ENCODE measurements at places on chromosomes 1 and 21.

DNA sequence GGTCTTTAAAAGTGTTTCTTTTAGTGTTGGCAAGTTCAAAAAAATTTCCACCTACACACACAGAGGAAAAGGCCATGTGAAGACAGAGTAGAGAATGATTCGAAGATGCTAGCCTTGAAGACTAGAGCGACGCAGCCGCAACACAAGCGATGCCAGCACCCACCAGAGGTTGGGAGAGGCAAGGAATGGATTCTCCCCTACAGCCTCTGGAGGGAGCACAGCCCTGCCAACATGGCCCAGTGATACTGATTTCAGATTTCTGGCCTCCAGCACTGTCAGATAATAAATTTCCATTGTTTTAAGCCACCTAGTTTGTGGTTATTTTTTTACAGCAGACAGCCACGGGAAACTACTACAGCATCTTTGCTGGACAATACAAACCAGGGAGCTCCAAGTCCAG lies 6.9 kb upstream of the ADAR start:
- peak; percentile 18 for DNase-seq

DNA sequence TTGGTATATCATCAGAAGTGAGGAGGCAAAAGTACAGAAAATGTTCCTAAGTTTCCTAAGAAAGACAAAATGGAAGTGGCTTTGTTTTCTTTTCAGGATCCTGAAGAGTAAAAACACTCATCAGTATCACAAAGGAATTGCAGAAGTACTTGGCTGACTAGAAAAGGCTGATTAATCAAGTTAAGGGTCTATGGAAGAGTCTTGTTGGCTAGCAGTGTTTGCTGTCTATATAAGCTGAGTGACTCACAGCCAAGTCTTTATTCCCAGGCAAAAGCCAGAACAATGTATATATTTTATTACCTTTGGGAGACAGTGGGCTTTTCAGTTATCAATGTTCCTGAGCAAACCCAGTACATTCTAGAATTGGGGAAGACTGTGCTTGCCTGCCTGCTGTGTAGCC lies 777.0 kb downstream of the PLA2G4A start:
- DNase-seq, result no peak

GRCh38 chr1:162633081-162633762 lies 958 bp downstream of the DDR2 start:
- DNase-seq, result no peak

GRCh38 chr1:231666220-231666936 lies 39.8 kb downstream of the DISC1 start:
- DNase-seq, result no peak

DNA sequence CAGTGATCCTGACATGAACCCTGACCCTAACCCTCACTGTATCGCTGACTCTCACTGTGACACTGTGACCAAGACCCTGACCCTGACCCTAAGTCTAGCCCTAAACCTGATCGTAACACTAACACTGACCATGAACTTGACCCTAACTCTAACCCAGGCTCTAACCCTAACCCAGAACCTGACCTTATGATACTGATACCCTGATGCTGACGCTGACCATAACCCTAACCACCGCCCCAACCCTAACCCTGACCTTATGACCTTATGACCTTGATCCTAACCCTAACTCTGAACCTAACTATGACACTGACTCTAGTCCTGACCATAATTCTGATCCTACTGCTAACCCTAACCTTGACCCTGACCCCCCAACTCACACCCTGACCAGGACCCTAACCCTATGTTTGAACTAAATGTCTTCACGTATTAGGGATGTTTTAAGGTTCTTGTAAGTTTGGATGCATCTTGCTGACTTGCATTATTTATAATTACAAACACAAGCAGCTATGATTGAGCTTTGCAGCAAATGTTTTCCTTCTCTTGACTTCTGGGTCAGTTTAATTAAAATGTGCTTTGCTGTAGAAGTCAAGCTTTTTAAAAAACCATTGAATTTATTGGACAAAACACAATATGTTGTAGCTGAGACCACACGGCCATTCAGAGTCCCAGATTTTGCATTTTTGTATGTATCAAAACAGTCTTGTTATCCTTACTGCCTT lies 23.9 kb upstream of the PRSS38 start:
- no peak for DNase-seq

- no peak for DNase-seq
Observed at GRCh38 chr1:60895701-60896100, 186.7 kb upstream of the NFIA start.

DNA sequence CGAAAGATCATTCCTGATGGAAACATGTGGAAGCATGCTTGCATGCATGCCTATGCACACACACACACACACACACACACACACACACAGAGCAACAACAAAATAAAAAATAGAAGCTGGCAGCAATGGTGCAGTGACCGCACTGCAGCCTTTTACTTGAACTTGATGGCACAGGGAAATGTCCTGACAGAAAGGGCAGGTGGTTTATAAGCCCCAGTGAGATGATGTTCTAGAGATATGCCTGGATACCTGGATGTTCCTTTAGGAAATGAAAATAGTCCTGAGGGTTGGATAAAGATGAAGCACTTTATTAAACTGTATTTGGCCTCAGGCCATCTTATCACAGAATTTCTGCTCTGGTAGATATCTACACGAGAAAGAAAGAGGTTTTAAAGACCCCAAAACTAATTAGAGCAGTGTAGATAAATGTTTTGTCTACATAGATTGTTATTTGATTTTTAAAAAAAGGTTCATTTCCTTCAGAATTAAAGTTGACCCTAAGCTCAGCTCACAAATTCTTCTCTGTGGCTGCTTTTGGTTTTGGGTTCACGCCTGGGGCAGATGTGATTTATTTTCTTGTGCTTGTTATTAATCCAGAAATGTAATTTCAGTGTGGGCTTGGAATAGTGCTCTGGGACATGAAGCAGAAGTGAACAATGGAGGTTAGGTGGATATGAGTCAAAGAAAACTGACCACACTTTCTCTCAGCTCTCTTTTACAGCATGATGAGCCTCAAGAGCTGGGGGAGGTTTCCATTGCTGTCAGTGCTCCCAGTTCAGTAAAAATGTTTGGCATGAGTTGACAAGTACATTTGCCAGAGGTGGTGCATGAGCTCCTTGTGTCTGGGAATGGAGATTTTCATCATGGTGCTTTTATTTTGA lies 22.9 kb downstream of the ADAM30 start:
- no peak for DNase-seq

GRCh38 chr21:18245464-18245967 lies 883 bp downstream of the CHODL start:
- DNase-seq, result no peak

- DNase-seq, result no peak
Observed at GRCh38 chr1:206098242-206098919, 18.8 kb downstream of the AVPR1B start.

- no peak for DNase-seq
Observed at GRCh38 chr1:12353981-12354380, 124.2 kb downstream of the VPS13D start.

- no peak for DNase-seq
Observed at GRCh38 chr1:3348196-3348865, 106.1 kb upstream of the ARHGEF16 start.

DNA sequence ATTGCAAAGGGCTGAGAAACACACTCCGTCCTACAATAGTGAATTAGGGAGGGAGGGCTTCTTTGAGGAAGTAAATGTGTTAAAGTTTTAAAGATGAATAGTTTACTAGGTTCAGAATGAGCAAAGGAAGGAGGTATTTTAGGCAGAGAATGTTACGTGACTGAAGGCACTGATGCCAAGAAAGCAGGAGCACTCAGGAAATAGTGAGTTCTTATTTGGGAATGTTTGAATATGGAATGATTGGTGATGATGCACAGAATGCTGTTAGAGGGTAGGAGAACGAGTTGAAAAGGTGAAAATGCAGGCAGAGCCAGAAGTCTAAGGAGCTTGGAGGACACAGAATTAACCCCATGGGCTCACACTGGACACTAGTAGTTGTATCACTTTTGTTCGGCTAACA lies 108.0 kb downstream of the NRIP1 start:
- DNase-seq, result no peak

DNA sequence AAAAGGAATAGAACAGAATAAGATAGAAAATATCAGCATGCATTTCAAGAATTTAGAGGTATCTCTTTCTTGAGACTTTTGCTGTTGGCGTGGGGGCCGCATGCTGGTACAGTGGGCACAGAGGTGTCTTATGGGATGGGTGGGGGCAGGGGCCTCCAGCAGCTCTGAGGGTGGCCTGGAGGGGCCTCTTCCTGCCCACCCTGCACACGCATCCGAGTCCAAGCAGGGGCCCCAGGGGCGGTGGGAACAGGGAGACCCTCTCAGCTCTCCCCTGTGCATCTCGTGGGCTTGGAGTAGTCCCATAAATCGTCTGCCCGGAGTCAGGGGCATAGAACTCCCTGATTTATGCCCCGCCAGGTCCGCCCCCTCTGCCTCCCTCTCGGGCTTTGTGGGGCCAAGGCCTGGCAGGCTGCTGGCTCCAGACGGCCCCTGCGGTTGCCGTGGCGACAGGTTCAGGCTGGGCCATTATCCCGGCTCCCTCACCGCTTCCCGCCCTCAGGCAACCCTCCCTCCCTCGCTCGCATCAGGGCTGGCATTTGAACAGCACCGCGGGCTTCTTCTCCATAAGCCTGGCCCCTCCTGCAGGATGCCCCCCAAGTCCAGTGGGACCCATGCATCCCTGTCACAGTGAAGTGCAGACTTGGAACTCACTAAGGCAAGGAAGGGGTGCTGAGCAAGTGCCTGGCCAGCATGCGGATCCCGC lies 133.2 kb upstream of the ZBTB40 start:
- no peak for DNase-seq

DNA sequence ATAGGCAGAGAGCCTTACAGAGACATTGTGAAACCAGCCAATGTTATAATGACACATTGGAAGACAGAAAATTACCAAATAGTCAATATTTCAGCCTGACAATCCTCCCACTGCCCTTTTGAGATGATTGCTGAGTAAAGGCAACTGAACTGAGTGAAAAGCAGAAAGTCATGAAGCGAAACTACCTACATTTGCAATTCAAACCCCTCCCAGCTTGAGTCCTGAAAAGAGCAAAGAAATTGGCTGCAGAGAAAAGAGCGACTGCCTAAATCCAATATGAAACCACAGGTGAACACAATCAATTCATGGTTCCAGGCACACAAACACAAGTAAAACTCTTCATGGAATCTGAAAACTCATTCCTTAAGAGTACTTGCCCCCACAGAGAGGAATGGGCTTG lies 143.4 kb upstream of the CHRM3 start:
- DNase-seq, result no peak

GRCh38 chr1:92538048-92538412 lies 51.3 kb upstream of the GFI1 start:
- no peak for DNase-seq

DNA sequence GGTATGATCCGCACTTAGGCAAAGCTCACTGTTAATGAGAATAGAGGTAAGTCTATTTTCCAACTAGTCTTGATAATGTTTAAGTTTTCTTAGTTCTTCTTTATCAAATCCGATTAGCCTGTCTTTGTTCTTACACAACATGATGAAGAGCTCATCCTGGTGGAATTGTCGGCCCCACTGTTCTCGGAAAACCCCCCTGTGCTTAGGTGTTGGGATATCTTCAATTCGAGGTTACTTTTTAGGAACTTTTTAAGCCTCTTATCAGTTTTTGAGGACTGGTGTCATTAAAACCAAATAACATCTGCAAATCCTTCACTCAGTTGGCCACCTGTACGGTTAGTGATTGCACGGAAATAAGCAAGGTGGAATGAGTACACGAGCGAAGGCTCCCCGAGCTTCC lies 60.7 kb upstream of the KIF26B start:
- DNase-seq, result no peak

DNA sequence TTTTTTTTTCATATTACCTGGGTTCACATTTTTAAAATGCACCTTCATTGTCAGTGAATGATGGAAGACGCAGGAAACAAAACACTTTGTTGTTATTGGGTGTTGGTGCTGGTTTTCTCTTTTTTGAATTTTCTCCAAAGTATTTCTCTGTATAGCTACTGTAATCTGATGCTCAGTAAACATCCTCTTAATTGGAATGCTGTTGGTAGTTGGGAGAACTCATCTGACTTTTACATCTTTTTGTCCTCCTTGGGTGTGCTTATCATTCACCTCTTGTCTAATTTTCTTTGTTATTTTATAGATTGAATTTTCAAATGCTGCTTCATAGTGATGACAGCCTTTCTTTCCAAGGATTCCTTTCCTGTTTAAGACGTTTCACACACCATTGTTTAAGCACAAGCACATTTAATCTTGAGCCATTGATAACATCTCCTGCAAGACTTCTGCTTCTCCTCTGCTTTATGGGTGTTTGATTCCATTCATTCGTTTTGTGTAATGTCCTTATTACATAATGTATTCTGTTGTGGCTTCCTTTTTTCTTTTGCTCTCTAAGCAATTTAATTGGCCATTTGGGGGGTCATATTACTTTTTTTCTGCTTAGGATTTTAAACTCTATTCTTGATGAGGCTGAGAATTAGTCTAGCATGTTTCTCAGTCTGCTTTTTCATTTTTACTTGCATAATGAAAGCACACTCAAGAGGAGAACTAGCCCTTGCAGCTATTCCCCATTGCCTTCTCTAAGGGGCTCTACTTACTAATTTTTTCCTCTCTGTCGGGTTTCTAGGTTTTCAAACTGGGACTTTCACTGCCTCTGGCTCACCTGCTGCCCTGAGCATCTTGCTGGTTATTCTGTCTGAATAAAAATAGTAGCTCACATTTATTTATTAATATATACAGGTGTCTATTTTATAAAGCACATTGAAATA lies 42.0 kb upstream of the CD34 start:
- DNase-seq, result no peak

DNA sequence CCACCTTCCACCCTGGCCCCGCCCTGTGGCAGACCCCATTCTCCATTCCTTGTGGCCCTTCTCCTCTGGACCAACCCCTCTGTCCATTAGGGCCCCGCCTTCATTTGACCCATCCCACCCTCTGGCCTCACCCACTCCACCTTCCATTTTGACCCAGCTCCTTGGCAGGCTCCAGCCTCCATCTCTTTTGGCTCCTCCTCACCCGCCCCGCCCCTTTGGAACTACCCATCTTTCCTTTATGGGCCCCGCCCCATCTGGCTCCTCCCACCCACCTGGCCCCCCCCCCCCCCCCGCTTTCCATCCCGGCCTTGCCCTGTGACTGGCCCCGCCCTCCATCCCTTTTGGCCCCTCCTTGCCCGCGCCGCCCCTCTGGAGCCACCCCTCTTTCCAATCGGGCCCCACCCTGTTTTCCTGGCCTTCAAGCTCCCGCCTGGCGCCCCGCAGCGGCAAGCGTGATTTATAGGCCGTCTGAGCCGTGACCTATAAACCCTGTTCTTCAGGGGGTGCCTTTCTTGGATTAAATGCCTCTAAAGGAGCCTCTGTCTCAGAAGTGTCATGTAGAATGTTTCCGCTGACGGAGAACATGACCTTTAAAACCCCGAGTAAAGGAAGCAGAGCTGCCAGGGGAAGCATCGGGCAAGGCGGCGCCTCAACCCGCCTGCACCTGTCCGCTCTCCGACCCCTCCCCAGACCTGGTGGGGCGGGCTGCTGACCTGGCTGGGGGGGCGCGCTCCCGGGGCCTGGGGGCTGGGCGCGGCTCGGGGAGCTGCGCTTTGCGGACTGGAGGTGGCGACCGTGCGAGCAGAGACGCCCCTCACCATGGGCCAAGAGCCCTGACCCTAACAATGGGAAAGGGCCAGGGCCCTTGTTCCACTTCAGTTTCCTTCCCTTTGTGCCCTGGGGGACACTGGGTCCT lies 178.0 kb downstream of the CAMTA1 start:
- DNase-seq, result peak; percentile 90

Measured in activated CD4-positive, alpha-beta T cell treated with anti-CD3 and anti-CD28 coated beads for 48 hours (primary cell).